ENCODE measurements at places on chromosomes 1 and 21.

- no peak for DNase-seq
These were observed 15.3 kb downstream of the MFSD2A start for GRCh38 chr1:39970274-39970673.

GRCh38 chr1:24191860-24192259 is 4.8 kb upstream of the IFNLR1 start:
- DNase-seq: no peak

- no peak for DNase-seq
These were observed 16.5 kb downstream of the CCDC30 start for GRCh38 chr1:42479621-42480020.

DNA sequence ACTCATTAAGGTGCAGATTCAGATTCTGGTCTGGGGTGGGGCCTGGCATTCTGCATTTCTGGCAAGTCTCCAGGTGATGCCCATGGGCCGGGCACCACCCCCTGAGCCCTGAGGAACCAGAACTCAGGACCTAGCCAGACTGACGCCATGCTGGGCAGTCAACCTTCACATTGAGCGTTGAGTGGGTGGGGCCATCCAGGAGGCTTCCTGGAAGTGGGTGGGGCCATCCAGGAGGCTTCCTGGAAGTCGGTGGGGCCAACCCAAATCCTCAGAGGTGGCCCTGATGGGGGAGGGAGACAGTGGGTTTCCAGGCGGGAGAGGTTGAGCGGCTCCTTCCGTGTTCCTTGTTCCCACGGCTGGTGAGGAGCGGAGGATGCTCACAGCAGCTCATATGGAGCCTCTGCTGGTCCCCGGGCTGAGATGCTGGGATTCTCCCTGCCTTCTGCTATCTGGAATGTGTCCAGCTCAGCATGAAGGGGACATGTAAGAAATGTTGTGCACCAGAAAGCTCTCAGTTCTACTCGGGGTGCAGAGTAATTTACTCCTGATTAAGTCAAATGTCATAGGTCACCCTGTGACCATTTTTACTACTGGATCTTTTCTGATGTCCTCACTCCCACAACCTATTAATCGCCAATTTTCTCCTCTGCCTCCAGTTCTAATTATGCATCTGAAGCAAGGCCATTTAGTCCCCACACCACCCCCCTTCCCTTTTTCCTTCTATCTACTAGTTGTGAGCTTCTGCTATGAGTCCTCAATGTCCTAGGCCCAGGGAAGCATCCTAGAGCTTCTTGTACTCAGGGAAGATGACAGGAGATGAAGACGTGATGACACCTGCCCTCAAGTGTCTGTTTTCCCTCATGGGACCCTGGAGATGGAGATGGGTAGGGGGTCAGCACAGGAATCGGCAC is 435.4 kb downstream of the PTPRU start:
- DNase-seq: no peak

- no peak for DNase-seq
These were observed 217.9 kb upstream of the VAMP3 start for GRCh38 chr1:7553042-7553690.

DNA sequence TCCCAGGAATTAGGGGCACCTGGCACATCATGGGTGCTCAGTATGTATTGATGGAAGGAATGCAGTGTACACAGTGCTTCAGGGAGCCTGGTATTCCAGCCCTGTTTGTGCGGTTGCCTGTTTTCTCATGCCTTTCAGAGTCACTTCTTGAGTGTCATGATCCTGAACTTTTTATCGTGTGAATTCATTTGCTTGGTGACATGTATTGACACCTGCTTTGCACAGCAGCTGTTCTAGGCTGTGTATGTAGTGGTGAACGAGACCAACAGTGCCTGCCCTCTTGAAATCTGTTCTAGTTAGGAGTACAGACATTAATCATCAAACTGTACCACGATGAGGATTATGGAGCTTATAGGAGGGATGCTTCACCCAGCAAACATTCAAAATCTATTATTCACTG is 6.1 kb downstream of the HTR6 start:
- DNase-seq: no peak

Measured in central memory CD4-positive, alpha-beta T cell (primary cell).